Putamen (tissue), 1 donor: ENCODE measurements at places on chromosomes 12 and 14.

DNA sequence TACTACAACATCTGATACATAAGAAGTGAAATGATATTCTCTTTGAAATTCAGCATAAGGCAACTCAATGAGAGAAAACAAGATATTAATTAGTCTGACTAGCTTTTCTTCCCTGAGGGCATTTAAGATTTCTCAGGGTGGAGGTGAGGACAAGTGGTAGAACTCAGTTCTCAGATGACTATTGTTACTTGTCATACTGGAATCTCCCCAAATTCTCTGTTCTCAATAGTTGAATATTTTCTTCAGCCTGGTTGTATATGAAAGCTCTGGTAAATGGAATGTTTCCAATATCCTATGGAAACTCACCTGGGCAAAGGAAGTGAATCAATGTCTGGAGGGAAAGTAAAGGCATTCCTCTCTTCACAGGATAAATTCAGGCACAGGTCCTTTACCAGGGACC lies 18.2 kb upstream of the ITGA5 start:
- no peak for DNase-seq

- DNase-seq: no peak
These were observed 63.9 kb downstream of the GPR68 start for GRCh38 chr14:91180611-91181010.

DNA sequence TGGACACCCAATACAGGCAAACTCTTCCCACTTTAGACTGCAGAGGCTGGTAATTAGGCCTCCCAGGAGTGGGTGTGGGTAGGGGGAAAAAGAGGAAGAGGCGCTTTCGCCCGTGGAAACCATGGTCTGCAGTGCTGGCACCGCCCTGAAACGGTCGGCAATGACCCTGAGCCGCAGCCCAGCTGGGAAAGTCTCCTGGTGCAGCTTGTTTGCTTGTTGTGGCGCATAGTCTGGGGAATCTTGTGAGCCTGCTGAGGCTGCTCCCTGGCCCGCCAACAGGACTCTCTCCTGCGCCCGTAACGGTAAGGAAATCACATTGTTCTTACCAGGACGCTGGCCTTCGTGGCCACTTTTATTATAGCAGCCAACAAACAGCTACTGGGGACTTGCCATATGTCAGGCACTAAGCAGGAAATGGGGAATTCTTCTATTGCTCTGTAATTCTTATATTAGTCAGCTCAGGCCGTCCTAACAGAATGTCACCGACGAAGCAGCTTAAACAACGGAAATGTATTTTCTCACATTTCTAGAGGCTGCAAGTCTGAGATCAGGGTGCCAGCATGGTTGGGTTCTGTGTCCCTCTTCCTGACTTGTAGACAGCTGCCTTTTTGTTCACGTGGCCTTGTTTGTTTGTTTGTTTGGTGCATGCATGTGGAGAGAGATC lies 52.5 kb upstream of the RIN3 start:
- no peak for DNase-seq

DNA sequence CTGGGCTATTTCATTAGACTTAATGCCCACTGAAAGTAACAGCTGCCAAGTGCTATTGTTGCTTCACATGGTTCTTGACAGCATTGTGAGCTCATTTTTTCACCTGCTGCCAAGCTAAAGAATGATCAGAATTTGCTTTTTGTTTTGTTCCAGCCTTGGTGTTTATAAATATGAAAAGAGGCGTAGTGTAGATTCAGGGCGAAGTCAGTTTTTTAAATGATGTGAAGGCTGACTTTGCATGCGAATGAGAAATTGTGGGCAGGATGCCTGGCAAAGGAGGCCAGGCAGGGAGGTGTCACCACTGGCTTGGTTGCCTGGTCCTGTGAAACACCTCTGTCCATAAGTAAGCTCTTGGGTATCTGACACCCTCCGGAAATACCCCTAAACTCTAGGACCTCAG lies 93.3 kb upstream of the NAP1L1 start:
- DNase-seq: no peak

DNA sequence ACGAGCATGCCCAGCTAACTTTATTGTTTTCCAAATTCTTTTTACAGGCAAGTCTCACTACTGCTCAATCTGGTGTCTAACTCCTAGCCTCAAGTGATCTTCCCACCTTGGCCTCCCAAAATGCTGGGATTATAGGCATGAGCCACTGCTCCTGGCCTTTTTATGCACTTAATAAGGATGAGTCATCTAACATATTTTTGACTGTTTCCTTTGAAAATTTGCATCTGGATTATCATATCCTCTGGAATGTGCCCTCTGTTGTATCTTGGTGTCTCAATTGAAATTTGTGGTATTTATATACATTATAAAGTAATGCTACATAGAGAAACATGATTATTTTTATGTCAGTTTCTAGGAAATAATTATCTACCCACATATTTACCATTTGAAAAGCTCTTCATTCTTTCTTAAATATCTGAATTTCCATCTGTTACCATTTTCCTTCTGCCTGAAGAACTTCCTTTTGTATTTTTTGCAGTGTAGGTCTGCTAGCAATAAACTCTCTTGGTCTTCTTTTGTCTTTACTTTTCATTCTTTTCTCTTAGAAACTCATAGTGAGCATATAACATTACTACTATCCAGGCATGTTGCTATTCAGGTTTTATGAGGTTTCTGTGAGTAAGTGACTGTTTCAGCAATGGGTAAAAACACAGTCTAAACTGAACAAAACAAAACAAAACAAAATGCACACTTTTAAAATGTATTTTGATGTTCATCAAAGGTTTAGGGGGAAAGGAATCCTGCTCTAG lies 52.8 kb upstream of the CNOT2 start:
- no peak for DNase-seq

- DNase-seq: no peak
These were observed 104.9 kb upstream of the MYL2 start for GRCh38 chr12:111025301-111025700.

- no peak for DNase-seq
These were observed 2.3 kb downstream of the OTUB2 start for GRCh38 chr14:94028450-94028826.

DNA sequence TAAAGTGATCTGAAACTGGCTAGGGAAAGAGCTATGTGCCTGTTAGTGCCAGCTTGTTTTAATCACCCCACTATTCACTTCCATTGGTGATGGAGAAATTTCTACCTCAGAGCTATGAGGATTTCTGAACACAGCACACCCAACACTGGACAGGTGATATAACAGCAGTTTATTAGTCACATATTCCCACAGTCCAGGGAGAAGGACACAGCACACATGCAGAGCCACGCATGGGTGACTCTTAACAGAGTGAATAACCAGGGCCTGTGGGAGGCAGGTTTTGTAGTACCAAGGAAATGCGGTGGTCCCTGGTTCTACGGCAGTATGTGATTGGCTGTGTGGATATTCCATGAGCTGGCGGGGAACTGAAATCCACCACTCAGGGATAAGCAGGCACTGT lies 455.1 kb downstream of the BTG1 start:
- DNase-seq: no peak

DNA sequence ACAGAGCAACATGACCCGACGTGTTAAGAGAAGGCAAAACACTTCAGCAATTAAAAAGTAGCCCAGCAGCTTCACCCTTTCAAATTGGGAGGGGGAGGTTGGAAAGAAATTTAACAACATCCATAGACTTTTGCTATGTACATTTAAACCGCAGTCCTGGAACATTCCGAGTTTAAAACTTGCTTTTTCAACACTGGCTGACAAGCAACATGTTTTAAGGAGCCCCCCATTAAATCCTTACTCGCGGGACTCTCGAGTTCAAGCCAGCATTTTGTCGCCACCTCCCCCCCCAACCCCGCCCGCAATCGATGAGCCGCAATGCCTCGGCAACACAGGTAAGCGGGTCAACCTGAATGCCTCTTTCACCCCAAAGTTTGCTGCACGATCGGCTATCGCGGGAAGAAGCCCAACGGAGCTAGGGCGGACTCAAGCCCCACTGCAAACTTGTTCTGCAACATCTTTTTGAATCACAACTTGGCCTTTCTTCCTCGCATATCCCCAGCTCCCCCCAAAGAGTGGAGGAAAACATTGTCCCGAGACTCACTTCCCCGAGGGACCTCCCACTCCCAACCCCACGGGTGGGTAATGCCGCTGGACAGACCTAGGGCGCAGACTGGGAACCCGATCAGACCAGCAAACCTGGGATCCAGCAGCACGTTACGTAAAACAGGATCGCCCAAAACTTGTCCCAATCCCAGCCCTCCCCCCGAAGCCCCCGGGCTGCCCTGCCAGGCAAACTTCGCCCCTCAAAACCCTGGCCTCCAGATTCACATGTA lies 777 bp downstream of the ZFP36L1 start:
- DNase-seq: no peak

- no peak for DNase-seq
These were observed 35.8 kb downstream of the GRIN2B start for GRCh38 chr12:13945641-13946040.
